ENCODE measurements at places on chromosomes 12 and 14.

DNA sequence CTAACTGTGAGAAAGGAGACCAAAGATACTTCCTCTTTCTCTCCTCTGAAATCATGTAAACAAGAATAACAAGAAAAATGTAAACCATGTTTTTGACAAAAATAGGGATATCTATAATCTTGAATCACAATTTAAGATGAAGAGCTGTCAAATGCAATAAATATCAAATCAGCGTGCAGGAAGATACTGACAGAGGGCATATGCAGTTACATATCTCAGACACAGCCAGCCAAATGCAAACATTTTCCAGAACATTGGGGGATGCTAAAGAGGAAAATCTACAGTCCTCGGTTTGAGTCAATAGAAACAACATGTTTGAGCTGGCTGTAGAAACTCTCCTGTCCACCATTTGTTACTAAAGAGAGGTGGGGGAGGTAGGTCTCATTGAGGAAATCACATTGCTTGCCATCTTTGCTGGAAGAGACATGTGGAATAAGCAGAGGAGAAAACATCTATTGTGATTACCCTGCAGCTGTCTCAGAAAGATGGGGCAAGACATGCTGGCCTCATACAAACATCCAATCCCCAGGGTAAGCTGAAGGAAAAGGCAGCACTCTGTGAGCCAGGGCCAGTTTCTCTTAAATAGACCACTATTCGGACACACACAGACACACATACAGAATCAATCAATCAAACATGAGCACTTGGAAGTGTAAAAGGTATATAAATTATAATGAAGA lies 43.5 kb downstream of the CNTN1 start:
- DNase-seq = no peak

DNA sequence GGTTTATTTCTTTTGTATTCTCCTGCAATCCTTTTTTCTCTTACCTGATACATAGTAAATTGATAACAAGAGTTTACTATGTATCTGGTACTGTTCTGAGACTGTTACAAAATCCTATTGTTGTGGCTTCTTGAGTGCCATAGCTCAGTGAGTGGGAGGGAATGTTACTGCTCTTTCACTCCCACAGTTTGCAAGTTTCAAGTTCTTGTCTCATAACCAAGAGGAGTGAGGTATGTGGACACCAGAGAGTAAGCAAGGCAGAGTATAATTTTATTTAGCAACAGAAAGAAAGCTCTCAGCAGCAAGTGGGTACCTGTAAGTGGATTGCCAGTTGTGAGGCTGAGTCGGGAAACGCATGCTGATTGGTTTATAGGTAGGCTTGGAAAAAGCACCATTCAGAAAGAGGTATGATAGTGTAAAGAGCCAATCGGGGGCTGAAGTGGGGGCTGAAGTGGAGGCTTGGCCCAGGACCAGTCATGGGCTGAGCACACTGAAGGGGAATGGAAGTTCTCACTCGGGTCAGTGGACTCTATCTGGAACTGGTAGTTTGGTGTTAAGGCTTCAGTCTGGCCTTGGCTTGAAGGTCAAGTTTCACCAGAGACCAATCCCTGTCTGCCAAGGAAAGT lies 850.8 kb downstream of the TMTC2 start:
- no peak for DNase-seq

GRCh38 chr14:102749393-102750305 lies 27.6 kb upstream of the TRAF3 start:
- no peak for DNase-seq

- no peak for DNase-seq
Measured at GRCh38 chr14:99689266-99690236, 5.5 kb downstream of the CYP46A1 start.

DNA sequence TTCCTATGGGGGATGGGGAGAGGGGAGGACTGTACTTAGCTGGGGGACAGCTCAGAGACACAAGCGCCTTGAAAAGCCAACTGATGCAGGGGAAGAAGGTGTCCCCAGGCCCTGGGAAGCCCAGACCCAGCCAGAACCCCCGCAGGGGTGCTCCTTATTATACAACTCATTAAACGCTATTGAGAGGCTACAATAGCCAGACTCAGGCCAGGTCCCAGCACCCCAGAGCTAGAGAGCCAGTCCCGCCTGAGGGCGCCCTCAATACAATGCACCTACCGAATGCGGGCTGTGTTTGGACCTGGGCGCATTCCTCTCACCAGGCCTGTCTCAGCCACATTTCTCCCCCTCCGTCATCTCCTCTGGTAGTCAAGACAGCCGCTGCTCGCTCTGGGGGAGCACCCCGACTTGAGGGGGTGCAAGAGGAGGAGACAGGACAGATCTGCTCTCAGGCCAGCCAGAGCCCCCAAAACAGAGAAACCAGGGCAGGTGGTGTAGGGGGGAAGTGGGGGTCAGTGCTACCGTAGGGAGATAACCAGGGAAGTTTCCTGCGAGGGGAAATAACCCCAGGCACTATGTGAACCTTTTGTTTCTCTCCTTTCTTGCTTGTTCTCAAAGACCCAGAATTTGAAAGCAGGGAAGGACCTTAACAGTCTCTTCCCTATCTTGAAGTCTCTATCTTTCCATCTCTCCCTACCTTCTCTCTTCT lies 6.1 kb upstream of the ASIC1 start:
- no peak for DNase-seq

GRCh38 chr14:75979648-75980565 lies 1.9 kb downstream of the TGFB3 start:
- no peak for DNase-seq

DNA sequence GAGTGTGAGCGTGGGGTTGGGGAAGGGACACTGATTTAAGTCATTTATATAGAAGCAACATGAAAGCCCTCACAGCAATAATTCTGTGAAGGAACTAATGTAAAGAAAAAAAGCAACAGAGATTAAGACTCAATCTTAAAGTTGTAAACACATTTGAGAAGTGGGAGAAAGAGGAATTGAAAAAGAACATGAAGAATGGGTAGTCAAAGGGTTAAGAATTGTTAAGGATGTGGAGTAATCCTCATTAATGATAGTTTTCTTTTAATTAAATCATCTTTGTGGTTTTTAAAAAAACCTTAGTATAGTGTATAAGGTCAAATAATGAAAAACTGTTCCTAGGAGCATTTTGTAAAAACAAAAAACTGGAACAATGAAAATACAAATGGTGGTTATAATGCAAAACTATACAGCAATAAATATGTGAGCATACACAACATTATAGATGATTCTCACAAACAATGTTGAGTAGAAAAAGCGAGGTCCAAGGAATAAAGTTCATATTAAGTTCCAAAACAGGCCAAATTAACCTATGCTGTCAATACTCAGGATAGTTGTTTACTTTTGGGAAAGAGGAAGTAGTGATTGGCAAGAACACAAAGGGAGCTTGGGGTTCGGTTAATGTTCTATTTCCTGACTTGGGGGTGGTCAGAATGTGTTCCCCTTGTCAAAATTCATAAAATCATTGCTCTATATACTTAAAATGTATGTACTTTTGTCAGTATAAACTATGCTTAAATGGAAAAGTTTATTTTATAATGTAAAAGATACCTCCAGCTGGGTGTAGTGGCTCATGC lies 120.4 kb upstream of the ATF7IP start:
- DNase-seq = no peak

- DNase-seq = no peak
Measured at GRCh38 chr12:54030442-54030801, 2.2 kb downstream of the HOXC6 start.

- no peak for DNase-seq
Measured at GRCh38 chr14:24403294-24403998, 4.6 kb downstream of the NYNRIN start.

- peak; percentile 53 for DNase-seq
Measured at GRCh38 chr12:130838284-130838950, 633 bp downstream of the STX2 start.

- no peak for DNase-seq
Measured at GRCh38 chr12:69719336-69720316, 19.0 kb upstream of the RAB3IP start.

DNA sequence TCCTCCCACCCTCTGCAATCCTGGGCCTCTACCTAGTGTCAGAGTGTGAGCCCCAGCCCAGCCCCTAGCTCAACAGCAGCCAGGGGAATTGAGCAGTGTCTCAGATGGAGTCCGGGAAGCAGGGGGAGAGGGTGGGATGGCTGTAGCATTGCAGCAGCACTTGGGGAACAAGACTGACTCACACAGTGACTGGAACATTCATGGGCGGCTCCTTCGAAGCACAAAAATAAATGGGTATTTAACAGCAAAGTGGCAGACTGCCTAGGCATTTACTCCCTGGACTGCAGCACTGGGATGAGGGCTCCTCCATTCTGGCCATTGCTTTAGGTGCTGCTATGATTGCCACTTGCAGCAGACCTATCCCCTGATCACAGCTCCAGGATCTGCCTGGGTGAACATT lies 46.0 kb upstream of the STK38L start:
- DNase-seq = no peak

- no peak for DNase-seq
Measured at GRCh38 chr12:116432314-116432750, 126.8 kb upstream of the MAP1LC3B2 start.

GRCh38 chr14:31222834-31223233 lies 15.2 kb upstream of the HECTD1 start:
- DNase-seq = no peak

DNA sequence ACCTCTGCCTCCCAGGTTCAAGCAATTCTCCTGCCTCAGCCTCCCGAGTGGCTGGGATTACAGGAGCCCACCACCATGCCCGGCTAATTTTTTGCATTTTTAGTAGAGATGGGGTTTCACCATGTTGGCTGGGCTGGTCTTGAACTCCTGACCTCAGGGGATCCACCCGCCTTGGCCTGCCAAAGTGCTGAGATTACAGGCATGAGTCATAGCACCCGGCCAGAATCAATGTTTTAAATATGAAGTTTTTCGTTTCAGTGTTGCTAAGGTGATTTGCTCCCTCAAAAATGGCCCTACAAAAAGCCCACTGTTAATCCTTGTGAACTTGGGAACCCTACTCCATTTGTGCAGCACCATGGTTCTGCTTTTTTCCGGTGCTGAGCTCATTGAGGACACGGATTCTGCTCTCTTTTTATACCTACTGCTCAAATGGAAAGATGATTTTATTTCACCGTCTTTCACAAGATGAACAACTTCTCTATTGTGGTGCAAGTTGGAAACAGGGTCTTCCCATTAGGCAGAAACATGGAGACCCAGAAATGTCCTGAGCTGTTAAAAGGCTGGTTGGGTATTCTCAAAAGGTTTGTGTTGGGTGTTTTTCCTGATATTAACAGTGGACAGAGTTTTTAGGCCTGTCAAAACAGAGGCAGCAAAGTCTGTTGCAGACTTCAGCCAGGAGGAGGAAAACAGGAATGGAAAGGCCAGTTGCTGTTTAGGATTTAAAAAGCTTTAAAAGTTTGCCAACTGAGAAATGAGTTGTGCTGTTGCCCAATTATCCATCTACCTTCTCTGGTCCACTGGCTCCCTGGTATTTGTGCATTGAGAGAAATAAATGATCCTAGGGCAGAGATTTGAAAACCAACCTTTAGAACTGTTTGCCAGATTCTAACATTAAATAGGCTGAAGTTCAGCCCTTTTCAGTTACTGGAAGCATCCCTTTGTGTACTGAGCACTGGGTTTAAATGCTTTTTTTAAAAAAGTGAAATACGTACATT lies 85.8 kb downstream of the ATP23 start:
- DNase-seq = no peak

GRCh38 chr12:58041441-58041840 lies 100.1 kb downstream of the ATP23 start:
- DNase-seq = no peak

DNA sequence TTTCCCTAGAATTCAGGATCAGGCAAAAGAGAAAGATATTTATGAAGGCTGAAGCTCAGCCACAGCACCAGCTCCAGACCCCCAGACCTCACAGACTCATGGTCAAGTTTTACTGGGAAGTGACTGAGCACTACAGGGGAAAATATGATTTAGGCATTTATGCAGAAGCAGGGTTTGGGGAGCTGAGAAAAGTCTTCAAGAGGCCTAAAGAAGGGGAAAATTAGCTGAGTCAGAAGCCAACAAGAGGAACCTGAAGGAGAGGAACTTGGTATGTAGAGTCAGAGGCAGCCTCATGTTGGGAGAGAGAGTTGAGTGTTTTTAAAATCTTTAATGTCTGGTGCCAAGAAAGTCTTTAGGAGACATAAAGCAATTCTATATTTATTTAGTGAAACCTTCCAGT lies 63.0 kb downstream of the FOS start:
- no peak for DNase-seq

DNA sequence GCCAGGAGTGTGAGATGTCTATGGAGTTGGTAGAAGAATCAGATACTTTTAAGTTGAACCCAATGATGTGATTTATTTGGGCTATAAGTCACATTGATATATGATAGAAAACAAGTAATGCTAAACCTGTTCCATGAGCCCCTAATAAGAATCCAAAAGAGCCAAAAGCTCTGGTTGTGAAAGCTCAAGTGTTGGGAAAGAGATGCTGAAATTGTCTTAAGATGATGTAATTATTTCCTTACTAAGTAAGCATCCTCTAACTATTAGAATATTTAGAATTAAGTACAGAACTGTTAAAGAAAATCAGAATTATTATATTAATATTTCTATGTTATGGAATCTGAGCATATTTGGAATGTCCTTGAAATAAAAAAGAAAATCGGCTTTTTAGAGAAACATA lies 17.6 kb upstream of the SLC2A13 start:
- no peak for DNase-seq

GRCh38 chr14:92551044-92551841 lies 37.7 kb downstream of the RIN3 start:
- DNase-seq = no peak
